ENCODE measurements at places on chromosomes 7 and 10.
A peak's percentile ranks its signal among the peaks of the same experiment; 100 is the strongest.

- DNase-seq: no peak
These were observed 22.1 kb downstream of the CYP17A1 start for GRCh38 chr10:102814873-102815661.

- peak; percentile 91 for DNase-seq
These were observed at the start of gene AKR1E2 for GRCh38 chr10:4825868-4826791. AKR1E2 (plus strand) TSS chr10:4826207; CDS start chr10:4826325, 118 bp downstream.

GRCh38 chr7:12316925-12317324 lies 86.7 kb downstream of the VWDE start:
- DNase-seq: no peak

GRCh38 chr10:74439213-74439612 lies 288.2 kb downstream of the ADK start:
- no peak for DNase-seq

DNA sequence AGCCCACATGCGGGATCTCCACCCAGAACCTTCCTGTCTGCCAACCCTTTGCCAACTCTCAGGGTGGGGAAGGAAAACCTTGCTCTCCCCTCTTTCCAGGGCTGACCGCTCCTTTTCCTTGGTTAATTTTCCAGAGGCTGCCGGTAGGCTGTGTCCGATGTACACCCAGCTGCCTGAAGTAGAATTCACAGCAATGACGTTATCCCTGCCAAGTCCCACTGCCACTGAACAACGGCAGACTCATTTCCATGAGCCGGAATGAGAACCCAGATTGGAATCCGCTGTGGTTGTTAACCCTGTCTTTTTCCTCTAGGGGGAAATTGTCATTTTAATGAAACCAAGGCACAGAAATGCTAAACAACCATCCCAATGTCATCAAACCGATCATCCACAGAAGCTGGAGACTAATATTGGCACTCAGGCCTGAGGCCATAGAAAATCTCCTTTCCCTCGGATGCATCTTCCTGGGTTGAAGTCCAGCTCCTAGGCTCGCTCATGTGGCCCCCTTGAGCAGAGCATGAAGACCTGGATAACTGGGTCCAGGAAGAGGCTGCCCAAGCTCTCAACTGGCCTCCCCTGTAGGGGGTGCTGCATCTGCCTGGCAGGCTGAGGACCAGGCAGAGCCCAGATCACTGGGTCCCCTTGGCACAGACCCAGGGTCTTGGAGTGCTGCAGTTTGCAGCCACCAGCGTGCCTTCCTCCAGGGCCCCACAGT lies 30.4 kb downstream of the KLRG2 start:
- no peak for DNase-seq

DNA sequence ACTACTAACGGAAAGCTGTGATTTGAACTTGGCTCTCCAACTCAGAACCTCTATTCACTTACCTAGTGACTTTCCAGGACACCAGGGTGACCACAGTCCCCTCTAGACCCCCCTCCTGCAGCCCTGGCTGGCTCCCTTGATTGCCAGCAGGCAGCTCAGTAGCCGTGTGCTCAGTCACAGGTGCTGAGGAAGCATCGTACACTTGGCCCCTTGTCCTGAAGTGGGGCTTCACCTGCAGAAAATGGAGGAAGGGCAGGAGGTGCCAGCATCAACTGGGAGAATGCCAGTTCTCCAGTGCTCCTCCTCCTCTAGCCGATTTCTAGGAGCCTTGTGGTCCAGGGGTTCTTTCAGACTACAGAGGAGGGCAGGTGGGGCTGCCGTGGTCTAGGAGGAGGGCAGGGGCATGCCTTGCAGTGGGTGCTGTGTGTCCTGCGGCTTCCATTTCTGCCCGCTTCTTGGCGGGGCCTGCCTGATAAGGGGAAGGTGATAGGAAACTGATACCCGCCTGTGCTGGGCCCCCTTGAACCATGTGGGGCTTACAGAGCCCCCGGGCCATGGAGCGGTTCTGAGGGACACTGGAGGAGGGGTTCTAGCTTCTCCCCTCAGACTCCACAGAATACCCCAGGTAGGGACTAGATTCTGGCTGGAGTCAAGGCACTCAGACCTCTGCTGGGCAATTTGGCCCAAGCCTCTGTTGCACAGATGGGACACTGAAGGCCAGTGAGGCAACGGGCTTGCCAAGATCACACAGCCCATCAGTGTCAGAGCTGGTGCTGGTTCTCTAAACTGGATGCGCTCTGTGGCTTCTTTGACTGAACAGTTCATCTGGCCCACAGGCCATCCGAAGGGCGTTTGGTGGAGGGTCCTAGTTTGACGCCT lies 14.0 kb downstream of the FAM241B start:
- no peak for DNase-seq

- no peak for DNase-seq
These were observed 236.3 kb downstream of the KLF6 start for GRCh38 chr10:3548702-3549101.

Data from Ammon's horn (tissue), 1 donor.